ENCODE measurements at places on chromosomes 1 and 21.

- DNase-seq: no peak
Measured at GRCh38 chr1:17137441-17137840, 18.2 kb upstream of the PADI2 start.

DNA sequence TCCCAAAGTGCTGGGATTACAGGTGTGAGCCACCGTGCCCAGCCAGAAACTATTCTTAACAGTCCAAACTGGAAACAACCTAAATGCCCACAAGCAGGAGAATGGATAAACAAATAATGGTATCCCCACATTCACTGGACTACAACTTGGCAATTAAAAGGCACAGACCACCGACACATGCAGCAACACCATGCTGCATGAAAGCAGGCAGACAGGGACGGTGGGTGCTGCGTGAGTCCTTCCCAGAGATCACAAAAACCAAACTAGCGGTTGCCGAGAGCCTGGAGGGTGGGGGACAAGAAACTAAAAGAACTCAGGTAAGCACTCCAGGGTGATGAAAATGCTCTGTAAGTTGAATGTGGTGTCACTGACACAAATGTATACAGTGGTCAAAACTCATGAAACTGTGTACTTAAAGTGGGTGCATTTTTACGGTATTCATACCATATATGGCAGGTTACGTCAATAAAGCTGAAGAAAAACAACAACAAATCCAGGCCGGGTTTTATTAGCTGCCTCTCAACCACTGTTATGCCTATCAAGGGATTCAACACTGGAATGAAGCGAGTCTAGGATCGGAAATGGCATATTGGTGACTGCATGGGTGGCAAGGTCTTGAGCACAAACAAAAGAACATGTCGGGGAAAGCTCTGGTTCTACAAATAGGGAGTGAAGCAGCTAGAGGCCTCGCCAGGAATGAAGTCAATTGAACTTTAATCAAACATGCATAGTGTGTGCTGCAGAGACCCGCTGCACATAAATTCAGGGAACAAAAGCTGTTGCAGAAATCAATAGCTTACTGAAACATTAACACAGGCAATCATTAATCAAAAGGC lies 52.4 kb downstream of the SLC45A1 start:
- no peak for DNase-seq

- no peak for DNase-seq
Measured at GRCh38 chr21:42456457-42456856, 39.6 kb downstream of the RSPH1 start.

GRCh38 chr1:44305962-44306422 lies 49.1 kb downstream of the ERI3 start:
- peak; percentile 23 for DNase-seq

- DNase-seq: no peak
Measured at GRCh38 chr1:27557596-27558340, 46.2 kb downstream of the AHDC1 start.

DNA sequence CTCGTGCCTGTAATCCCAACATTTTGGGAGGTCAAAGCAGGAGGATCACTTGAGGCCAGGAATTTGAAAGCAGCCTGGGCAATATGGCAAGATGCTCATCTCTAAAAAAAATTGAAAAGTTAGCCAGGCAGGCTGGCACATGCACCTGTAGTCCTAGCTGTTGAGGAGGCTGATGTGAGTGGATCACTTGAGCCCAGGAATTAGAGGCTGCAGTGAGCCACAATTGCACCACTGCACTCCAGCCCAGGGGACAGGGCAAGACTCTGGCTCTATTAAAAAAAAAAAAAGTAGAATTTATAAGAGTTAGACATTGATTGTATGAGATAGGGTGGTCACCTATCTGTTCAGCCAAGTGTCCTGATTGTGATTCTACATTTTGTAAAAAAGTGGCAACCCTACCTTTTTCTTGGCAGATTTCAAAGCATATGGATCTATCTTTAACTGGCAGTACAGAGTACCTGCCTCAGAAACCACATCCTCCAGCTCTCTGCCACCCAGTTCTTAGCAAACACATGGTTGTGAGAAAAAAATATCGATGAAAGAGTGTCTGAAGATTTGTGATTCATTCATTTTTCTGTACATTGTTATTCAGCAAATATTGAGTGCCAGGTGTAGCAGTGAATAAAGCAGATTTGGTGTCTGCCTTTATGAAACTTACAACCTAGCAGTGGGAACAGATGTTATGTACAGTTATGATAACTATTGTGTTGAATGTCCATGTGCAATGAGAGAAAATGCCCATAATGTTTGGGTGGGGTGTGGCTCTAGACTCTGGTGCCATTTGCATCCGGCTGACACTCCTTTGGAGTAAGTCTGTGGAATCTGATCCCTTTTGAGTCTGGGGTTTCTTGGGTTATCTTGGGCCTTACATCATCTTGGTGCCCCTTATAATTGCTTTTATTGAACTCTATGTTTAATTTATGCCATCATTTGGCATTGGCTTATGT lies 82.5 kb downstream of the ST3GAL3 start:
- no peak for DNase-seq

GRCh38 chr1:192787914-192788585 lies 20.8 kb upstream of the RGS2 start:
- DNase-seq: no peak

- no peak for DNase-seq
Measured at GRCh38 chr1:155011437-155012025, 8.9 kb downstream of the ZBTB7B start.

DNA sequence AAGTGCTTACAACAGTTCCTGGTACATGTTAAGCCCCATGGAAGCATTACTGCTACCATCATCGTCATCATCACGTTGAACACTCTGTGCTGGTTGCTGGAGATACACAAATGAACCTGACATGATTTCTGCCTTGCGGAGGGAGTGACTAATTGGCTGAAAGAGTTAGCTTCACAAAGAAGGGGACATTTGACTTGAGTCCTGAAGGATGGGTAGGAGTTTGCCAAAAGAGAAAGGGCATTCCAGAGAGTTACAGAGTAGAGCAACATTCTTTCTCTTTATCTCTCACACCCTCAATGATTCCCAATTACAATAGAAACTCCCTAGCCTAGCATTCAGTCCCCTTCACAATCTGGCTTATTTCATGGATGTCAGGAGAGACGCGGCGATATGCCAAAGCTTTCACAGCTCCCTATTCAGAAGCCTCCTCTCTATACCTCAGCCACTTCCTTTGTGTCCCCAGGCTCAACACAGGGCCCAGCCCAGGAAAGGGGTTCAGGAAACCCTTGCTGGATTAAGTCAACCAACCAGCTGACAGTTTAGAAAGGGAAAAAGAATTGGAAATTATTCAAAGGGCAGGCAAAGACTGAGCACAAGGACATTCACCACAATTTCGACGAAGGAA lies 38.0 kb downstream of the SLC1A7 start:
- DNase-seq: no peak

DNA sequence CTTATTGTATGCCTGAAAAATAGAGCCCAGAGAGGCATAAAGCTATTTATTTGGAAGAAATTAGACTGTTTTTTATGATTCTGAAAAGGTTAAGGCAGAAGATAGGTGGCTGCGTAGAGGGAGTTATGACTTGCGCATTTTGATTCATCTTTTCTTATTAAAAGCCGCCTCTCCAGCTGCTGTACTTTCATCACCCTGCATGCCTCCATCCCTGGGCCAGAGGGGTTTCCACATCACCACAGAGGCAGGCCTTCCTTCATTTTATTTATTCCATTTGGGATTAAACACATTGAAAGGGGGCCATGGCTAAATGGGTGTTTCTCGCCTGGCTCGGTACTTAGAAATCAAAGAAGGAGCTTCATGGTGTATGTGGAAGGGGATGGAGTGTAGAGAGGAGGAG lies 14.6 kb upstream of the RGS8 start:
- no peak for DNase-seq

DNA sequence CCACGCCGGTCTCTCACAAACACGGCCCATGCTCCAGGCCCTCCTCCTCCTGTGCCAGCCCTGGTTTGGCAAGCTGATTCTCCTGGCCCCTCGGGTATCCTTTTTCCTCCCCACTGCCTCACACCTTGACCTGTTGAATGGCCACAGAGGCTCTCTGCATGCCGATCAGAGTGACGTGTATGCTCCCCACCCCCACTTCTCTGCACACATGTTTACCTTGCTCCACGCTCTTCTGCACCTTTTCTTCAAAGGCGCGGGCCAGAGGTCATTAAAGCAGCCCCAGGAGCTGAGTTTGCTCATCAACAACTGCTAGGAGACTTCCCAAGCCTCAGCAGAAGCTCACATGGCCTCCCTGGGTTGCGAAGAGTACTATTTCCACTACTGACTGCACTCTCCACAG lies 139.3 kb upstream of the EDN2 start:
- no peak for DNase-seq

GRCh38 chr1:23417570-23417969 lies 7.0 kb downstream of the TCEA3 start:
- DNase-seq: no peak

- DNase-seq: no peak
Measured at GRCh38 chr1:205076245-205076761, 8.0 kb downstream of the TMEM81 start.

- no peak for DNase-seq
Measured at GRCh38 chr1:53645690-53646078, 93.3 kb downstream of the GLIS1 start.

GRCh38 chr21:44866780-44867179 lies 6.7 kb downstream of the PTTG1IP start:
- no peak for DNase-seq

- DNase-seq: no peak
Measured at GRCh38 chr1:91742848-91743292, 143.1 kb downstream of the TGFBR3 start.

- no peak for DNase-seq
Measured at GRCh38 chr1:2041887-2042286, 8.3 kb upstream of the PRKCZ start.

DNA sequence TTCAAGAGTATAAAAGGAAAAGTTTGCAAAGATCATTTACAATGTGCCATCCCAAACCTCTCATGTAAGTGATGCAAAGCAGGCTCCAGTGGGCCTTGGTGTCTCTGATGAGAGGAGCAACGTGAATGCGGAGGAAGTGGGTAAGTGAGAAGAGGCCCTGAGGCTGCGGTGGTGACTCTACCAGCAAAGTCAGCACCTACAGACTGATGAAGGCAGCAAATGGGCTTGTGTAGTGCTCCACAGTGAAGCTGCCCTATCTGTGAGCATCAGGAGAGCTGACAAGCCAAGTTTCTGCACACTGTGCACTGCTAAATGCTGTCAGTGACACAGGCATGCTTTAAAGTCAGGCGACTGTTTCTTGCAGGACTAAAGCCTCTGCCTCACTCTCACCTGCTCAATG lies 15.6 kb upstream of the RAP1A start:
- DNase-seq: no peak

DNA sequence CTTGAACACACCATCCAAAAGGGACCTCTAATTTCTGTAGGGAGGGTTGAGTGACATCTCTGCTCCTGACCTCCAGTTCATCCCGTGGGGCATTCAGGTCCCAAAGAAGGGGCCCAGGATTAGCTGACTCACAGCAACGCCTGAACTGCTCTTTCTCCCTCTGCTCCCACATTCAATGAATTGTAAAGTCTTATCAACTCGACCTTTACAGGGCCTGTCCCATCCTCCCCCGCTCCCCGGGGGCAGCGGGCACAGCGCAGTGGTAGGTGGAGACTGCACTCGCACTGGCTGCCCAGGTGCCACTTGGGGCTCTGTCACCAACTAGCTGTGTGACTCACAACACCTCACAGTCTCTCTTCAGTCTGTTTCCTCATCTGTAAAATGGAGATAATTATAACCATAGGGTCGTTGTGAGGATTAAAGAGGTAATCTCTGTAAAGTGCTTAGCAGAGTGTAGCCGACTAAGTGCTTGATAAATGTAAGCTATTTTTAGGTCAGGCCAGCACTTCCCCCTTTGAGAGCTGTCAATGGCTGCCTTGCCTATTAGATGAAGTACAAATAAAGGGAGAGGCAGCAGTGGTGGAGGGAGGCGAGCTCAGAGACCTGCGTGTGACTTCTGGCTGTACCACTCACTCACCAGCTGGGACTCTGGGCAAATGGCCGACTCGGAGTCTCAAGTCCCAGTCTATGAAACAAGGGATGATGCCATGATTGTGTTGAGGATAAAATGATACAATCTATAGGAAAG lies 637 bp upstream of the MYBPHL start:
- peak; percentile 23 for DNase-seq

DNA sequence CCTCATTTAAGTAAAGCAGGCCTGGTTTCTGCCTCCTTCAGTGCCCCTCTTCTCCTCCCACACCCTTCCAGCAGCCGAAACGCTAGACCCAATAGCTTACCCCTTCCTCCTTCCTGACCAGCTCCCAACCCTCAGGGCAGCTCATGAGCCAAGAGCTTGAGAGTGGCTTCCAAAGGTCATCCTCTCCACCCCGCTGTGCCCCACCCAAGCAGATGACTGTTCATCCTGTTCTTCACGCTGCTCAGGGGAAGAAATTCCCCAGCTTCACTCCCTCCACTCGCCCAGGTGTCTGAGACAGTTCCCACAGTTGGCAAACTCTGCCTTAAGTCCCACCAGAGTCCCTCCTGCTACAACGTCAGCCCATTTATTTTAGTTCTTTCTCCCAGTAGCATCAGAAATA lies 23.4 kb downstream of the ARHGEF19 start:
- no peak for DNase-seq

- no peak for DNase-seq
Measured at GRCh38 chr1:200714504-200715187, 24.0 kb upstream of the CAMSAP2 start.

DNA sequence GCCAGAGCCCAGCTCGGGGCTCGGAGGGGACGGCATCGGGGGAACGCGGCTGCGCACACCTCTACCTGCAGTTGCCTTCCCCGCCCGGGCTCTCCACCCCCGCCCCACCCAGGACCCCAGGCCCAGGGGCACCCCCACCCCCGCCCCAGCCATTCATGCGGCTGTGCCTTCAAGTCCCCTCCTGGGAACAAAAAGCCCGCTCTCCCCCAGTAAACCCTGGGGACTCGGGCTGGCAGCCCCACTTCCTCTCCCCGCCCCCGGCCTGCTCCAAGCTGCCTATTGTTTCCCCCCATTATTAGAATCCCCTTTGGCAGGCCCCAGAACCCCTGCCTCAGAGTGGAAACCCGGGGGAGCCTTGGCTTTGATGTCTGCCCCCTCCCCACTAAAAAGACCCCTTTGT lies 18.0 kb downstream of the MEGF6 start:
- DNase-seq: no peak

GRCh38 chr1:155706139-155706538 lies 17.2 kb downstream of the DAP3 start:
- DNase-seq: no peak

- DNase-seq: no peak
Measured at GRCh38 chr1:101086783-101087182, 61.2 kb upstream of the DPH5 start.

- DNase-seq: no peak
Measured at GRCh38 chr1:98110674-98111073, 189.8 kb upstream of the DPYD start.

- DNase-seq: no peak
Measured at GRCh38 chr1:198678901-198679329, 40.1 kb downstream of the PTPRC start.

GRCh38 chr1:202961220-202961880 lies 3.2 kb upstream of the ADIPOR1 start:
- DNase-seq: no peak

GRCh38 chr1:94396356-94397010 lies 21.7 kb upstream of the ABCD3 start:
- no peak for DNase-seq

- peak; percentile 89 for DNase-seq
Measured at GRCh38 chr1:107936498-107937481, 28.2 kb downstream of the VAV3 start.

Data from bone marrow (tissue), 2 donors.